ENCODE measurements at places on chromosomes 1 and 21.
A peak's percentile ranks its signal among the peaks of the same experiment; 100 is the strongest.

- DNase-seq: no peak
Measured at GRCh38 chr1:110192541-110192940, 17.6 kb upstream of the KCNC4 start.

- DNase-seq: no peak
Measured at GRCh38 chr1:241557551-241558193, 25.5 kb downstream of the KMO start.

- no peak for DNase-seq
Measured at GRCh38 chr1:167262836-167263235, 42.1 kb downstream of the POU2F1 start.

DNA sequence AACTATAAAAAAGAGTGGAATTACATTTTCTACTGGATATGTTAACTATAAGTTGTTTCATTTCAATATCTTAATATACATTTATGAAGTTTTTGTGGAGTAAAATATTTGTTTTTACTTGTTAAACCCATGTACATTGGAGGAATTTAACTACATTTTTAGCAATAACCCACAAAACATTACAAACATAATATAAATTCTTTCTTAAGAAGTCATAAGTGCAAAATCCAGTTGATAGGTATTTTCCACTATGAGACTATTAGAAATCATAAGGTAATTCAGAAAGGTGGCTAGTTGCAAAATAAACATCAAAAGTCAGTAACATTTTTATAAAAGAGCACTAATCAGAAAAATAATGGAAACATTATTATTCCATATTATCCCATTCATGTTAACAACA, 73.9 kb upstream of the RRP15 start:
- no peak for DNase-seq

GRCh38 chr1:13873032-13873431, 173.0 kb downstream of the PRDM2 start:
- no peak for DNase-seq

DNA sequence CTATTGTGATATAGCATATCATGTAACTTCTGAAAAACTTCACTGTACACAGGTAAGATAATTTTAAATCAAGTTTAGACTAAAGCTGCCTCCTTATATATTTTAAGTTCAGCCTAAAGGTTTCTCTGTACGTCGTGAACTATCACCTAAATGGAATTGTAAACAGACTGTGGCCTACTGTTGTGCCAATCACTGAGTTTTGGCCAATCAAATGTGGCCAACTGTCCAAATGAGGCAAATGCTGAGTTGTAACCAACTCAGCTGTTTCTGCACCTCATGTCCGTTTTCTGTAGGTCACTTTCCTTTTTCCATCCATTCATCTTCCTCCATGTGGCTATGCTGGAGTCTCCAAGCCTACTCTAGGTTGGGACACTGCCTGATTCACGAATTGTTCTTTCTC, 63.7 kb upstream of the ST6GALNAC3 start:
- DNase-seq: no peak

- DNase-seq: no peak
Measured at GRCh38 chr1:15758343-15758931, at the start of gene FBLIM1. Gene FBLIM1, plus strand, starts transcription at chr1:15758795. Its CDS starts 6,189 bp downstream, at chr1:15764984.

GRCh38 chr21:31310750-31311149, 33.3 kb downstream of the TIAM1 start:
- DNase-seq: peak; percentile 2

GRCh38 chr1:186984959-186985358, 156.2 kb downstream of the PLA2G4A start:
- DNase-seq: no peak

DNA sequence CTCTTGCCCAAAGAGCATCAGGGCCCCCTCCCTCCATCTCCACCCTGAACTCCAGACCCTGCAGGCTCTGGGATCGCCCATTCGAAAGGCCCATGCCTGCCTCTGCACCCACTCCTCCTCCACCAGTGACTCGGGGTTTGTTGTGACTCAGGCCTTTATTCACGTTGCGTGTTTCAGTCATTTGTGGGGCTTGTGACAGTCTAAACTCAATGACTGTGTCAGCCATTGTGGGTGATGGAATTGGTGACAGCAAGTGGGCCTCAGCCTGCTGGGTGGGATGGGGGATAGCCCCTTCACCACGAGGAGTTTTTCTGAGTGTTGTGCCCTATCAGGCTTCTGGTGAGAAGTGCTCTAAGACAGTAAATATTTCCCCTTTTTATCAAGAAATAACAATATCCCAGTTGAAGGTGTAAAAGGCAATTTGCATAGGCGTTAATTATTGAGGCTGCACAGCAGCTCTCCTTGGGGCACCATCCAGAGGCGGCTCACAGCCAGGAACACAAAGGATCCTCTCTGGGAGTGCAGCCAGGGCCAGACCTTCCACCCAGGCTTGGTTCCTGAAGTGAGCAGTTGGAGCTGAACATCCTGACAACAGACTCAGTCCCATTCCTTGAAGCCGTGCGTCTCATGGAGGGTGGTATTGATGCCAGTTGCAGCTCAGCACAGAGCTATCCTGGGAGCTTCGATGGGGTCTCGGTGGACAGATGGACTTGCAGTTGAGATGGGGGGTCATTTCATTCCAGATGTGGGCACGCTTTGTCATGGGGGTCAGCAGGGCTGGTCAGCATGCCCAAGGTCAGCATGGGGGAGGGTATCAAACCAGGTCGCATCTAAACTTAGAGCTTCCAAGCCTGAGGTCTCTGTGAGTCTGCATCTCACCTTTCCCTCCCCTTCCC, 135.6 kb upstream of the CACNA1E start:
- no peak for DNase-seq

Measured in SHP77 (cell line).